Gastrocnemius medialis (tissue), 4 donors: ENCODE measurements at places on chromosomes 3 and 15. TPM values are rescaled to one million over a fixed set of nuclear protein-coding genes. Genes with fewer than 3 reads are reported as not detected.

DNA sequence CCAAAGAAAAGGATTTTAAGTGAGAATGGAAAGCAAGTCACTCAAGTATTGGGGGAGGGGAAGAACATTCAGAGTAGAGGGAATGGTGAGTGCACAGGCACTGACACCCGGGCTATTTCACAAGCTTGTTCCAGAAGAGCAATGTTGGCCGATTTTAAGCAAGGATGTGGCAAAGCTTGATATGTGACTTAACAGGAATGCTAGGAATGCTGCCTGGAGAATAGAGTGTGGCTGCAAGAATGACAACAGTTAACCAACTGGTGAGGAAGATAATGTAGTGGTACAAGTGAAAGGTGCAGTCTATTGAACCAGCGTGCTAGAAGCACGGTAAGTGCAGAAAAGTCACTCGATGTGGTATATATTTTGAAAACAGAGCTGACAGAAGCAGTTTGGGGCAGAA is 6.2 kb upstream of the CCDC80 start:
- no peak overlapping the region for H3K27ac ChIP-seq
- no peaks in the 10 kb centered on the region for H3K36me3 ChIP-seq
- no peak overlapping the region for H3K4me3 ChIP-seq
- no peak for DNase-seq
- H3K27me3 ChIP-seq, result no peaks in the 10 kb centered on the region
- H3K4me1 ChIP-seq, result peaks cover 14% of the 10 kb centered on the region

The PP2D1 gene
- not detected for total RNA-seq

DNA sequence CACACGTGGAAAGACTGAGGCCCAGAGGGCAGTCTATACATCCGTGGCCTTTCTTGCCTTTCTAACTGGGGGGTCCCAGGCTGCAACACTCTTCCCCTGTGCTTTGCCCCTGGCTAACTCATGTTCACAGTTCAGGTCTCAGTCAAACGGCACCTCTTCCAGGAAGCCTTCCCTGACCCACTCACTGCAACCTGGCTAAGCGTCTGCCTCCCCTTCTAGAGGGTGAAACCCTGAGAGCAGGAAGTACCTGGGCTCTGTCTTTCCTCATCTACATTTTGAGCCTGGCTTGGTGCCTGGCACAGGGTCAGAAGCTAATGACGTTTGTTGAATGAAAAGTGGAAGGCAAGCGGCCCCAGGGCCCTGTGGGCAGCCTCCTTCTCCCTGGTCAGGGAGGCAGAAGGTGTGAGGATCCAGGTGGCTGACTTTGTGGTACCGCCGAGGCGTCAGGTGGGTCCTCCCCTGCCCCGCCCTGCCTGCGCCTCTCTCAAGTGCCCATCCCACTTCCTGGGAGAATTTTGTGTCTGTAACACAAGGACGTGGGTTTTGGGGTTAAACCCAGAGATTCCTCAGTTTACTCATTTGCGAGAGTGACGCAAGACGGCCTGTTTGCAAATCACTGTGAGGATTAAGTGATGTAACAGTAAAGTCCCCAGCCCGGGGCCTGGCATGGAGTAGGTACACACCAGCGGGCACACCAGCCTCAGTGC is 32.1 kb downstream of the DNASE1L3 start:
- no peaks in the 10 kb centered on the region for H3K36me3 ChIP-seq
- H3K4me1 ChIP-seq, result peaks cover 15% of the 10 kb centered on the region
- H3K27ac ChIP-seq, result no peak overlapping the region
- DNase-seq, result no peak

DNA sequence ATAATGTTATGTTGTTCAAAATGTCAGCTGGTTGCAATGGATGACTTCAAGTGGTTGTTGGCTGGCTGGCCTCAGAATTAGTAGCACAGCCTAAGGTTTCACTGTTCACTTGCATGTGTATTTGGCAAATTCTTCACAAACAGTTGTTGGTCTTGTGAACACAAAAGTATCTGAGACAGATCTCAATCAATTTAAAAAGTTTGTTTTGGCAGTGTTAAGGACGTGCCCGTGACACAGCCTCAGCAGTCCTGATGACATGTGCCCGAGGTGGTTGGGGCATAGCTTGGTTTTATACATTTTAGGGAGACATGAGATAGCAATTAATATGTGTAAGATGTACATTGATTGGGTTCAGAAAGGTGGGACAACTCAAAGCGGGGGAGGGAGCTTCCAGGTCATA is 436.0 kb downstream of the AGBL1 start:
- no peaks in the 10 kb centered on the region for H3K36me3 ChIP-seq
- H3K4me3 ChIP-seq, result no peak overlapping the region
- no peak for DNase-seq
- H3K27me3 ChIP-seq, result no peaks in the 10 kb centered on the region
- H3K27ac ChIP-seq, result no peak overlapping the region

The STRIT1 gene
- total RNA-seq, result 2,272 TPM

GRCh38 chr3:27391796-27392195 is 22.6 kb upstream of the NEK10 start:
- no peaks in the 10 kb centered on the region for H3K4me1 ChIP-seq
- no peak for DNase-seq
- H3K27ac ChIP-seq, result no peak overlapping the region
- H3K36me3 ChIP-seq, result no peaks in the 10 kb centered on the region

DNA sequence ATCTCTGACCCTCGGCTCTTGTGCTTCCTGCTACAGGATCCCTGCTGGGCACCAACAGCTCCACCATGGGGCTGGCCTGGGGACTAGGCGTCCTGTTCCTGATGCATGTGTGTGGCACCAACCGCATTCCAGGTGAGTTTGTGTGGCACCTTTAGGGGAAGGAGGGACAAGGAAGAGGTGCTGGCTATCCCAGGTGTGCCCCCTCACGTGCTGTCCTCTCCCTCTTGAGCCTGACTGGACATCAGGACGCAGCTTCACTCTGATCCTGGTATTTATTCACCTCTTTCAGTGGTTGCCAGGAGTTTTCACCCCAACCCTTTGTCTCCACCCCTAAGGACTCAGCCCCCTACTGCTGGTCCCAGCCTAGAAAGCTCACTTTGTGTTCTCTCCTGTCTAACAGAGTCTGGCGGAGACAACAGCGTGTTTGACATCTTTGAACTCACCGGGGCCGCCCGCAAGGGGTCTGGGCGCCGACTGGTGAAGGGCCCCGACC is 960 bp downstream of the THBS1 start:
- no peak for DNase-seq
- H3K36me3 ChIP-seq, result no peaks in the 10 kb centered on the region
- peak overlapping the region; percentile 55 for H3K4me3 ChIP-seq
- H3K4me1 ChIP-seq, result peaks cover 17% of the 10 kb centered on the region
- H3K27ac ChIP-seq, result no peak overlapping the region

DNA sequence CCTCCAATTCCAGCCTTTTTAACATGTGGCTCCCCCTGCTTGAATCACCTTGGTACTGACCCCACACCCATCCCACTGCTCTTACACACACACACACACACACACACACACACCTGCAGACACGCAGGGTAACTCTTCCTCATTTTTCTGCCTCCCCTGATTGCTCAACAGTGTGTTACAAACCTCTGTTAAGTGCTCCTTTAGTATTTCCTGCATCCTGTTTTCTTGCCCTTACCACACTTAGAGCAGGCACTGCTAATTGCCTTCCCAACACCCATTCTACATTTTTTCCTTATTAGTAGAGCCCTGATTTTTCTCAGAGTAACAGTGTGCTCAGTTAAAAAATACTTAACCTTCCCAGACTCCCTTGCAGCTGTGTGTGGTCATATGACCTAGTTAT is 184.0 kb downstream of the EBLN2 start:
- no peaks in the 10 kb centered on the region for H3K27me3 ChIP-seq
- DNase-seq, result no peak
- H3K4me3 ChIP-seq, result no peak overlapping the region
- H3K4me1 ChIP-seq, result no peaks in the 10 kb centered on the region
- H3K27ac ChIP-seq, result no peak overlapping the region

- no peaks in the 10 kb centered on the region for H3K36me3 ChIP-seq
- no peak for DNase-seq
- peaks cover 3% of the 10 kb centered on the region for H3K4me1 ChIP-seq
- H3K27me3 ChIP-seq, result no peaks in the 10 kb centered on the region
- H3K27ac ChIP-seq, result no peak overlapping the region
Measured at GRCh38 chr15:33083232-33084081, 111.1 kb downstream of the FMN1 start.

- H3K27ac ChIP-seq, result no peak overlapping the region
- no peaks in the 10 kb centered on the region for H3K27me3 ChIP-seq
- DNase-seq, result no peak
- no peaks in the 10 kb centered on the region for H3K4me1 ChIP-seq
- no peak overlapping the region for H3K4me3 ChIP-seq
Measured at GRCh38 chr15:100794008-100794407, 85.6 kb upstream of the ALDH1A3 start.

GRCh38 chr15:35605764-35606449 is 59.9 kb upstream of the DPH6 start:
- no peak overlapping the region for H3K27ac ChIP-seq
- no peaks in the 10 kb centered on the region for H3K36me3 ChIP-seq
- H3K4me1 ChIP-seq, result peaks cover 6% of the 10 kb centered on the region
- no peak overlapping the region for H3K4me3 ChIP-seq
- no peaks in the 10 kb centered on the region for H3K27me3 ChIP-seq

The ITPKA gene
- 12.4 TPM for total RNA-seq

The ITGB5 gene
- 35.2 TPM for total RNA-seq

- no peaks in the 10 kb centered on the region for H3K27me3 ChIP-seq
- H3K4me3 ChIP-seq, result peak overlapping the region; percentile 1
- H3K27ac ChIP-seq, result peak overlapping the region; percentile 86
- no peaks in the 10 kb centered on the region for H3K36me3 ChIP-seq
- peaks cover 42% of the 10 kb centered on the region for H3K4me1 ChIP-seq
Measured at GRCh38 chr3:128198313-128198712, 45.0 kb downstream of the EEFSEC start.

The ARHGEF26 gene
- total RNA-seq, result 1.0 TPM

The SCG3 gene
- not detected for total RNA-seq

DNA sequence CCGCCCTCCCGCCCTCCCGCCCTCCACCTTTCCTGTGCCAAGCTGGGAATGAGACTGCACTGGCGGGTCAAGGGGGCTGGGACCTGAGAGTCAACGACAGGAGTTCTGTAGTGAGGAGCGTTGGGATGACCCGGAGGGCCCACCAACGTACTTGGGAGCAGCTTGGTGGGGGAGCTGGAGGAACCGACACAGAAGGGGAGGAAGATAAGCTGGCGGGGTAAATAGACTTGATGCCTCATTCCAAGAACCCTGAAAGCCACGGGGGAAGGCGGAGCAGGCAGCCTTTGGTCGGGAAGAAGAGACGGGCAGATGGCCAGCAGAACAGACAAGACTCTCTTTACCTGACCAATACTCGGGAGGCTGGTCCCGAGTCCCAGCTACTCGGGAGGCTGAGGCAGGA is 277 bp downstream of the FMN1 start:
- H3K4me3 ChIP-seq, result peak overlapping the region; percentile 65
- peaks cover 10% of the 10 kb centered on the region for H3K4me1 ChIP-seq
- no peak for DNase-seq
- H3K27ac ChIP-seq, result peak overlapping the region; percentile 97
- no peaks in the 10 kb centered on the region for H3K36me3 ChIP-seq

DNA sequence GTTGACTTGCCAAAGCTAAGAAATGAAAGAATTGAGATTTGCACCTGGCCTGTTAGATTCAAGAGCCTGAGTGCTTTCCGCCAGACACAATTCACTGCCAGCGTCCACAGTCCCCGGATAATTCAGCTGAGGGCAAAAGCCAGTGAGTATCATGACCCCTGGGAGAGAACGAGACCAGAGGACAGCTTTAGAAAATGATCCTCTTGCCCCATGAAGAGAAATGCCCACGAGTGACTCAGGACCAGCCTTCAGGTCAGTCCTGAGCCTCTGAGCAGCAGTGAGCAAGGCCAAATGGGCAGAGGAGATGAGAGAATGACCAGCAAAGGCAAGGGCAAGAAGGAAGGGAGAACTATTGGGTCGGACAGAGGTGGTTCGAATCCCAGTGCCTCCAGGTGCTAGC is 273.5 kb downstream of the FAM43A start:
- H3K4me3 ChIP-seq, result no peak overlapping the region
- H3K27me3 ChIP-seq, result no peaks in the 10 kb centered on the region
- no peaks in the 10 kb centered on the region for H3K36me3 ChIP-seq
- DNase-seq, result no peak

GRCh38 chr3:54777141-54777540 is 150.7 kb downstream of the LRTM1 start:
- no peak overlapping the region for H3K27ac ChIP-seq
- H3K36me3 ChIP-seq, result no peaks in the 10 kb centered on the region
- DNase-seq, result no peak
- no peaks in the 10 kb centered on the region for H3K4me1 ChIP-seq

- no peak overlapping the region for H3K4me3 ChIP-seq
- H3K36me3 ChIP-seq, result no peaks in the 10 kb centered on the region
- DNase-seq, result no peak
- no peak overlapping the region for H3K27ac ChIP-seq
- no peaks in the 10 kb centered on the region for H3K27me3 ChIP-seq
Measured at GRCh38 chr15:98896002-98896721, 111.4 kb downstream of the PGPEP1L start.

DNA sequence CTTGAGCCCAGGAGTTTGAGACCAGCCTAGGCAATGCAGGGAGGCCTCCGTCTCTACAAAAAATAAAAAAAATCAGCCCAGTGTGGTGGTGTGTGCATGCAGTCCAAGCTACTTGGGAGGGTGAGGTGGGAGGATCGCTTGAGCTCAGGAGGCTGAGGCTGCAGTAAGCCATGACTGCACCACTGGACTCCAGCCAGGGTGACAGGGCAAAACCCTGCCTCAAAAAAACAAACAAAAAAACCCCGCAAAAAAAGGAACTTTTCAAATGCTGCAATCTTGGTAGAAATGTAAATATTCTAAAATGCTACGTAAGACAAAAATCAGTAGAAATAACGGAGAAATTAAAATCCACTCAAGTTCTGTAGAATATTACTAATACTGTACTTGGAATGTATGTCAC is 108.1 kb upstream of the MELTF start:
- no peak for DNase-seq
- H3K36me3 ChIP-seq, result no peaks in the 10 kb centered on the region
- H3K4me1 ChIP-seq, result no peaks in the 10 kb centered on the region
- H3K27me3 ChIP-seq, result no peaks in the 10 kb centered on the region
- H3K27ac ChIP-seq, result no peak overlapping the region

DNA sequence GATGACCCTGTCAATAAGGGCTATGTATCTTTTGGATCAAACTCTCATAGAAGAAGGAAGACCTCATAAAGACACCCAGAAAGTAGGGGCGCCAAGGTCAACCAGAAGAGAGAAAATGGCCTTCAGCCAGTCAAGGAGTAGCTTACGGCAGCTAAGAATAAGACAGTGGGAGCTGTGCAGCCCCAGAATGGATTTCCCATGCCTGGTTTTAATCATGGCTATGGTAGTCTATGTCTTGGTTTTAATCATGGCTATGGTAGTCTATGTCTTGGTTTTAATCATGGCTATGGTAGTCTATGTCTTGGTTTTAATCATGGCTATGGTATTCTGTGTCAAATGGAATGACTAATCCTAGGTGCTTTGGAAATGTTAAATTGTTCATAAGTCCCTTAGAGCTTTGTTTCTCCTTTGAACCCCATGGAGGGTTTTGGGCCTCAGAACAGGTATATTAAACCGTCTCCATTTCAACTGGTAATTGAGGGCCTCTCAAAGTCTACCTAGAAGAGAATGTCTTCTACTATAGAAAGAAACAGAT is 742.0 kb upstream of the CFAP20DC start:
- no peak overlapping the region for H3K4me3 ChIP-seq
- no peak overlapping the region for H3K27ac ChIP-seq
- no peak for DNase-seq
- no peaks in the 10 kb centered on the region for H3K27me3 ChIP-seq

The ATP10A gene
- 0.36 TPM for total RNA-seq

GRCh38 chr15:62773369-62774165 is 269.0 kb upstream of the TPM1 start:
- no peak for DNase-seq
- no peak overlapping the region for H3K4me3 ChIP-seq
- H3K36me3 ChIP-seq, result no peaks in the 10 kb centered on the region
- H3K4me1 ChIP-seq, result peaks cover 7% of the 10 kb centered on the region

The FANCD2OS gene
- total RNA-seq, result not detected
